ENCODE measurements at places on chromosomes 2 and 18. TPM values are rescaled to one million over a fixed set of nuclear protein-coding genes. Genes with fewer than 3 reads are reported as not detected.

DNA sequence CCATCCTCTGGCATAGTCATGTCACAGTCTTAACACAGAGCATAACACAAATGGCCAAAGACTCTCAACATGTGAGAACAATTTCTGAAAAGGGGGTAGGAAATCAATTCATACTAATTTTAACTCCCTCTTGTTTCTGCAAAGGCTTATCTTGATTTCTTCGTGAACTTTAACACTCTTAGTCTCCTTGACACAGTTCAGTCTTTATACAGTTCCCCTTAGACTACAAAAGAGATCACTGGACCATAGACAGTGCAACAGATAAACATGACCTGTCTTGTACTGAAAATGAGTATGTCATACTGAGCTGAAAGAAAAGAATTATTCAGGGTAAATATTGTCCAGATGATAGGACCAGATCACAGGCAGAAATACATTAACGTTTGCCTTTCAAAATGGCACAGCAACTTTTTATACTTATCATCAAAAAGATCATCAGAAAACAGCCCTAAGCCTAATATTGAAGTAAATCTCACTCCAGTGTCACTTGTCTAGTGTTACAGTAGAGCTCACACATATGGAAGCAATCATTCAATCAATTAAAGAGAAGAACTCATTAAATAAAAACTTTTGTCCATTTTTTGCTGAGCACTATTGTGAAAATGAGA lies 56.4 kb upstream of the VRK2 start:
- DNase-seq, result no peak

GRCh38 chr2:181887045-181887444 lies 4.5 kb upstream of the ITPRID2 start:
- no peak for DNase-seq

DNA sequence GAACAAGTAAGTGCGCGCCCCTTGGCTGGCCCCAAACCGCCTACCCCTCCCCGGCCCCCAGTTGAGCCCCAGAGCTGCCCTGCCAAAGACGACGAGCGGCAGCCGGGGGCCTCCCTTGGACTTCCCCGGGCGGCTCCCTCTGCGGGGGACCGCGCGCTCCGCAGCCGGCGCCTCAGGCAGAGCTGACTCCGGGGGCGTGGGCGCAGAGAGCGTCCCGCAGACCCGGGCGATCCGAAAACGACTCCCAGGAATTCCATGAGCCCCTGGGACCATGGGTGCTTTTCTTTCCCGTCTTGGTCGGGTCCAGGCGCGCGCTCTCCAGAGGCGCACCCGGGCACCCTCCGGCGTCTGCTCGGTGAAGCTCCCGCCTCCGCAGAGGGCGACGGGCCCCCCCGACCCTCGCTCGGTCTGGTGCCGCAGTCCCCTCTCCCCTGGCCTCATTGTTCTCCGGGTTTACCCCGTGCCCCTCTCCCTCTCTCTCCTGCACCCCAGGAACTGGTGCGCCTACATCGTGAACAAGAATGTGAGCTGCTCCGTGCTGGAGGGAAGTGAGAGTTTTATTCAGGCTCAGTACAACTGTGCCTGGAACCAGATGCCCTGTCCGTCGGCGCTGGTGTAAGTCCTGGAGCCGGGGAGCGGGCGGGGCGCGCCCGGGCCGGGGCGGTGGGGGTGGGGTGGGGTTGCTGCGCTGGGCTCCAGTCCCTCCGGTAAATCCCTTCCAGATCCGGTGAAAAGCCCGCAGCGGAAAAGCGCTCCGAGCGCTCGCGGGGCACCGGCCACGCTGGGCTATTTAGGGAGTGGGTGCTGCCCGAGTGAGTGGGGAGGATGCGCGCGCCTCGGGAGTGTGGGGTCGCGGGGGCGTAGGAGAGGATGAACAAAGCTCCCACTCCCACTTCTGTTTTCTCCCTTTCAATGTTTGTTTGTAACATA lies 776 bp downstream of the EMILIN2 start:
- peak; percentile 73 for DNase-seq

GRCh38 chr2:111157071-111157661 lies 36.5 kb downstream of the BCL2L11 start:
- DNase-seq, result no peak

DNA sequence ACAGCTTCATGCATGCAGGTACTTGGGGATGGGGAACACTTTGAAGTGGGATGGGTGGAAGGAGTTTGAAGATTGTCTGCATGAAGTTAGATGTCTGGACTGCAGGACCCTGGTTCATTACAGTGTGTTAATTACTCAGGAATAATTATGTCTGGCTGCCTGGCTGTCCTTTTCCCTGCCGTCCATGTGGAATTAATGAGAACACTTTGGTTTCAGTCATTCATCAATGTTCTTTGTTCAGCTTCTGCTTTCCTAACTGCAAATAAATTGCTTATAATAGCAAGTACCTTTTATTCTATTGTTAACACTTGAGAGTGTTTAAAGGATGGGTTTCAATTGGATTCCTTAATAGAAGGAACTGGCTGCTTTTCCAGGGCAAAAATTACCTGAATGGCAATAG lies 35.8 kb downstream of the MTCL1 start:
- DNase-seq, result no peak

DNA sequence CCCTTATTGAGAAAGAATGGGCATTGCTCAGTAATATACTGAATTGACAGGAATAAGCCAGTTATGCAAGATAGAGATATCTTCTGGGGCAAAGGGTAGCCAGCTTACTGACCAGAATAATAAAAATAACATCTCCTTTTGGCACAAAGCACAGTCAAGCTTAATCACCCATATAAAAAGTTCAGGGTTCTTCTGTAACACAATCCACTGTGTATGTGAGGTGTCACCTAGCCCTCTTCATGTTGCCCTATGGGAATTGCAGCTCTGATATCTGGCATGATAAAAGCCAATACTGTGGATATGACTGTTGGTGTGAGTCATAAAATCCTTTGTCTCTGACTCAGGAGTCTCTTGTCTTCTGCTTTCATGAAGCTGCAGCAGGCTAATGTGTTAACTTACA lies 90.8 kb downstream of the DSEL start:
- no peak for DNase-seq

- DNase-seq, result peak; percentile 76
Measured at GRCh38 chr2:218878926-218879761, 1.5 kb upstream of the WNT10A start.

DNA sequence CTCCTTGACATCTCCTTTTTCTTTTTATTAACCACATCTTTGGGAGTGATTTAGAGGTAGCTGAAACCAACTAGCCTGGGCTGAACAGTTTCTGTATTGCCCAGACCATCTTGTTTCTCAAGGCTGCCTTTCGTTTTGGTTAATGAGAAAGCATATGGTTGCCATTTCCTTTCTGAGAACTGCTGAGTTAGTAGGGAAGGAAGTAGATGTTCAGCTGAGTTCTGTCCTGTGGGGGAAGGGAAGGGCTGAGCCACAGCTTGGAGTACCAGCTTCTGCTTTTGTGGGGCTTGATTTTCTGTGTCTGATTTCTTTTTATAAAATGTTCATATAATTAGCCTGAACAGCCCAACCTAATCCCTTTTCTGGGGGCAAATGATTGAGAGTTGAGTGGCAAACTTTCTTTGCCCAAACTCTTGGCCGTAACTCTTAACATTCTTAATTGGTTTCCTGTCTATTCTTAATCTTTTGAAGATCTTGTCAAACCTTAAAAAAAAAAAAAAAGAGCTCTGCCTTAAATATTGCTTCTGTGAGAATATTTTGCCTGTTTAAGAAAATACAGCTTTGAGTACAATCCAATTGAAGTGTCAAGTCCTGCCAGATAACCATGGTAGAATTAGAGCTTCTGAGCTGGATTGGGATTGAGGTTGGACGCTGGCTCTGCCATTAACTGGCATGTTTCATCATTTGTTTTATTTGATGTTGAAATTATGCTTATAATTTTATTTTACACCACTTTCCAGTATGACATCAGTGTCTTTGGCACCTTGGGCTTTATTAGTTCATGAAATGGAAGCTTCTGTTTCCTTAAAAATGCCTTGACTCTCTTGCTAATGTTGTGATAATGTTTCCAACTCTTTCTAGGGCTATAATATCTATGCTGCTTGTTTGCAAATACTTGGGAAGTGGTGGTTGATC lies 1.9 kb upstream of the NABP1 start:
- no peak for DNase-seq

DNA sequence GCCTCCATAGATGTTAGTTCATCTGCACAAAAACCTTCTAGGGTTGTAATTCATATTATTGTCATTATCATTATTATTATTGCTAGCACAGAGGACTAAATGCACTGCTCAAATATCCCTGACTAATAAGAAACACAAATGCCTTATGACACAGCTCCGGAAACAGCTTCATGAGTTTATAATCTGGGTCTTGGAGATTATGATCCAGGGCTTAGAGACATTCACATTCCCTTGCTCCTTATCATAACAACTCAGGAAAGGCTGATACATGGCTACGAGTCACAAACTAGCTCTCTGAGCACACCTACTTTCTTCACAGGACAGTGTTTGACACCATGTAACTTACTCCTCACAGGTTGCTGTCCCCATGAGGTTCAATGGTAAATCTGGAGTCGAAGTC lies 102.2 kb upstream of the TTC39C start:
- no peak for DNase-seq

- no peak for DNase-seq
Measured at GRCh38 chr2:71710367-71711132, 257.2 kb downstream of the DYSF start.

- no peak for DNase-seq
Measured at GRCh38 chr2:18966131-18966530, 376.8 kb upstream of the NT5C1B start.

GRCh38 chr18:741931-742512 lies 29.6 kb upstream of the ENOSF1 start:
- DNase-seq, result peak; percentile 28

DNA sequence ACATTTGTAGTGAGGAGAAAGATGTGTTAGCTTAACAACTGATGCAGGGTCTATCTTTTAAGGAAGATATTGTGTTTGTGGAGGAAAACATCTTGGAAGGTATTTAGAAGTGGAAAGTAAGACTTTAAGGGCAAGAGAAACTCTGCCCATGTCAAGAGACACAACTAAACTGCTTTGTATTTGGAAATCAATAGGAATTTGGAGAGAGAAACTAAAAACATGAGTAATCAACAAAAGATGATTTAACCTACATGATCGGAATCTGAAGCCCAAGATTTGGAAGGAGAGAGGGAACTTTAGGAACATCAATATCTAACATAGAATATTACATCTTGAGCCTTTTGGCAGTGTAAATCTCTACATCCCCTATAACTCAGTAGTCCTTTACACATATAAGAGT lies 184.2 kb upstream of the COL3A1 start:
- no peak for DNase-seq

DNA sequence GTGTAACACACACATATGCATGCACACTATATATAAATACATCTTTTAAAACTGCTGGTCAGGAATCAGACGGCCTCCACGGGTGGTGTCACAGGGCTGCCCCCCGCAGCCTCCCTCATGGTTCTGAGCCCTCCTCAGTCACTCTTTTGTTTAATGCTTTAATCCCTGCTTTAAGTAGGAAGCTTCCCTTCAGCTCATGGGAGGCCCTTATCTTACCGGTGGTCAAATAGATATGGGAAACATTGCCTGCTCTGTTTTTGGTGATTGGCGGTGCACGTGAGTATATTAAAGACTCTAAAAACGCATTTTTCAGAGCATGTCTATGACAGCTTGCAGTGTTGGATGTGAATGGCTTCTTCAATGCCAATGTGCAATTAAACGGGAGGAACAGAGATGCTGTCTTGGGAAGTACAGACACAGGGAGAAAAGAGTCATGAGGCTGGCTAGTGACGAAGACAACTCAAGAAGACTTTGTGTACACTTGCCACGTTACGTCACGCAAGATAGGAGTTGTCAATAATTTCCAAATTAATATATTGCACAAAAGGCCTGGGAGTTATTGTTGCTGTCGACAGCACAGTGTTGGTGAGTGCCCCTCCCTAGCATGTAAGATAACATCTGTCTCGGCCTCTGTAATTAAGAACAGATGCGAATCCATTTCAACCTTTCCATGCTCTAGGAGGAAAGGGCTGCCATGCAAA lies 23.3 kb downstream of the GNLY start:
- DNase-seq, result peak; percentile 73

Gene LRP2
- total RNA-seq, result 143 TPM

Gene FBXO36
- 13.1 TPM for total RNA-seq

Gene CYP27A1
- total RNA-seq, result 0.11 TPM

Gene DHRS9
- not detected for total RNA-seq

Gene CERKL
- 0.25 TPM for total RNA-seq

Gene RESP18
- total RNA-seq, result not detected

Data from neural progenitor cell (in vitro differentiated cells).